ENCODE measurements at places on chromosomes 2 and 18. TPM values are rescaled to one million over a fixed set of nuclear protein-coding genes. Genes with fewer than 3 reads are reported as not detected.

DNA sequence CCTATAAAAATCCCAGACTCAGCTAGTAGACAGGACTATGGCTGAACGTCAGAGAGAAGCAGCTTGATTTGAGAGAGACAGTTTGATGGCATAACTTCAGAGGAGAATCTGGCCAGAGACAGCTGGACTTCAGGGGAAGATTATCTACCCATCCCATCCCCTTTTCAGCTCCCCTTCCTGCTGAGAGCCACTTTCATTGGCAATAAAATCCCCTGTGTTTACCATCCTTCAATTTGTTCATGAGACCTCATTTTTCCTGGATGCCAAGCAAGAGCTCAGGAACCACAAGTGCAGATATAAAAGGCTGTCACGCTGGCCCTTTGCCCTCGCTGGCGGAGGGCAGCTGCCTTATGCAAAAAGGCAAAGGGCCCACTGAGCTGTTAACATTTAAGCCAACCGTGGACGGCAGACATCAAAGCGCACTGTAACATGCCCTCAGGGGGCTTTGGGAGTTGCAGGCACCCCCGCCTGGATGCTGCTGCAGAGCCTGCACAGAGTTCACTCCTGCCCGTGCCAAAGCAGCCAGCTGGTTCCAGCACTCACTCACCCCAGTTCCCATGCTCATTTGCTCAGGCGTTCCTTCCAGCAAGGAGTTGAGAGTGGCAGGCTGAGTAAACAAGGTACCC, 164.3 kb upstream of the PGAP1 start:
- DNase-seq: no peak

GRCh38 chr2:36918307-36918706, 48.0 kb downstream of the STRN start:
- DNase-seq: no peak

- DNase-seq: no peak
Measured at GRCh38 chr18:62175521-62175920, 11.3 kb downstream of the PIGN start.

- DNase-seq: no peak
Measured at GRCh38 chr2:183709829-183710228, 585.6 kb downstream of the NUP35 start.

- DNase-seq: no peak
Measured at GRCh38 chr18:79317703-79318102, 78.0 kb upstream of the NFATC1 start.

GRCh38 chr2:28135799-28136198, 245.3 kb downstream of the BABAM2 start:
- DNase-seq: no peak

GRCh38 chr2:80525152-80525551, 220.6 kb upstream of the LRRTM1 start:
- DNase-seq: no peak

DNA sequence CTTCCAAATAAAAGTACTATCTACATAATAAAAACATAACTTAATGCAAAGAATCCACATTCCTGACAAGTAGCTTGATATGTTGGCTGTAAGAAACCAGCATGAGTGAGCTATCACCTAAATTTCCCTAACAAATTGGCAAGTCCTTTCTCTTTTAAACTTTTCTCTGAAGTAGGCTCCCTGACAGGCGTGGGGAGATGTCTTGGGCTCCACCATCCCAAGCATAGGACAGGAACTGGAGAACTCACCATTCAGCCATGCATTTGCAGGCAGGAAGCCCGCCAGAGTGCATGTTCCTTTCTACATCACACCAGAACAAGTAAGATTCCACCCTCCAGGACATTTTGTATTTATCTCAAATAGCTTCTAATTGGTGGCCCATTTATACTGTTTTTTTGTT, 921.9 kb upstream of the CELF4 start:
- no peak for DNase-seq

- DNase-seq: no peak
Measured at GRCh38 chr2:96550787-96551604, 14.4 kb downstream of the ARID5A start.

GRCh38 chr18:45891806-45892205, 66.3 kb downstream of the SIGLEC15 start:
- no peak for DNase-seq

DNA sequence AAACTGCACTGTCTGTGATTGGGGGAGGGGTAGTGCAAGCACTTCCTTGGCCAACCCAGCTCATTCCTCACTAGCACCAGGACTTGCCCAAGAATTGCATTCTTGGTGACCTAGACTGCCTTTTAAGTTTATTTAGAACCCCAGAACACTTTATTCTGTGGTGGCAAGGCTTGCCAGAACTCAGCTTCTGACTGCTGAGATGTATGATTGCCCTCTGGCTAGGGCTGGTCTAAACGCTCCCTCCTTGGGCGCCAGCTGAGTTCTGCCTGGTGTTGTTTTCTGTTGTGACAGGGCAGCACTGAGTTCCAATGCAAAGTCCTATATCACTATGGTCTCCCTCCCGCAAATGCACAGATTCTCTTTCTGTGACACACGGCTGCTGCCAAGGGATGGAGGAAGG, 247.7 kb downstream of the ZNF385B start:
- DNase-seq: no peak

DNA sequence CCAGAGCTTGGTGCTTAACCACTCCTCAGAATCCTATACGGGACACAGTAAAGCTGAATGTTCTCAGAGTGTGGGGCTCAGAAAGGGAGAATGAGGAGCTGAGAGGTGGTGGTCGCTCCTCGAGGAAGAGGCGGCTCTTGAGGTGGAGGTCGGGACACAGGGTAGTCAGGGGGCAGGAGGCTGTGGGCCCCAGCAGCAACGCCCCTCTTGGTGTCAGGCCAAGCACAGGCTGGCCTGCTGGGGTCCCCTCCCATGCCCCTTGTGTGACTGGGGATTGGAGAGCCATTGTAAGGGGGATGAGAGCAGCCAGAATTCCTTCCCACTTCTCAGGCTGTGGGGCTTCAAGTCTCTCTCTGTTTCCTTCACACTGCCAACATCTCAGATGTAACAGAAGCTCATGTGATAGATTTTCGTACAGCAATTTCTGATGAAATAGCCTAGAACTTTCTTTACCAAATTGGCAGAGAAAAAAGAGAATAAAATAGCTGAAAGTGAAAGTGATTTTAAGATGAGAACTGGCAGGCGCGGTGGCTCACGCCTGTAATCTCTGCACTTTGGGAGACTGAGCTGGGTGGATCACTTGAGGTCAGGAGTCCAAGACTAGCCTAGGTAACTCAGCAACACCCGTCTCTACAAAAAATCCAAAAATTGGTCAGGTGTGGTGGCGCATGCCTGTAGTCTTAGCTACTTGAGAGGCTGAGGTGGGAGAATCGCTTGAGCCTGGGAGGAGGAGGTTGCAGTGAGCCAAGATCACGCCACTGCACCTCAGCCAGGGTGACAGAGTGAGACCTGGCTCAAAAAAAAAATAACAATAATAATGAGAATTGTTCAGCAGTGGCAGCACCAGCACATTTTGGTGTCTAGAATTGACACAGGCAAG, 61.1 kb upstream of the RPL31 start:
- DNase-seq: peak; percentile 7

- no peak for DNase-seq
Measured at GRCh38 chr18:44709307-44710126, 28.8 kb downstream of the SETBP1 start.

DNA sequence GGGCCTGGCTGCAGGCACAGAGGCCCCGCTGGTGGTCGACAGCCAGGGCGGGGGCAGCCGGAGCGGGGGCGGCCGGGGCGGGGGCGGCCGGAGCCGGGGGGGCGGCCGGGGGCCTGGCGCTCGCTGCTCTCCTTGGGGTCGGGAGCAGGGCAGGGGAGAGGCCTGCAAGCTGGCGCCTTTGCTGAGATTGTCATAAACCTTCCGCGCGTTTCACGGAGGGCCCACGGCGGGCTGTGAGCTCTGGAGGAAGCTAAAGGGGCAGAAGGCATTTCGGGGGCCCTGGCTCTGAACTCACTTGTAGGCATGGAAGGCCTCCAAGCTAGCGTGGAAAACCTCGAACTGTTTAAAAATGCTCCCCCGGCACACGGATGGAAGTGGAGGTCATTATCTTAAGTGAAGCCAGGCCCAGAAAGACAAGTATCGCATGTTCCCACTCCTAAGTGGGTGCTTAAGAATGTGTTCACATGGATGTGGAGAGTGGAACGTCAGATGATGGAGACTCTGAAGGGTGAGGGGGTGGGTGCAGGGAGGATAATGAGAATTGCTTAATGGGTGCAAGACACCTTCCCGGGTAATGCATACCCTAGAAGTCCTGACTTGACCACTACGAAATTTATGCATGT, 629 bp downstream of the PRELID3A start:
- DNase-seq: no peak

- DNase-seq: no peak
Measured at GRCh38 chr2:156593594-156593921, 157.4 kb downstream of the GPD2 start.

DNA sequence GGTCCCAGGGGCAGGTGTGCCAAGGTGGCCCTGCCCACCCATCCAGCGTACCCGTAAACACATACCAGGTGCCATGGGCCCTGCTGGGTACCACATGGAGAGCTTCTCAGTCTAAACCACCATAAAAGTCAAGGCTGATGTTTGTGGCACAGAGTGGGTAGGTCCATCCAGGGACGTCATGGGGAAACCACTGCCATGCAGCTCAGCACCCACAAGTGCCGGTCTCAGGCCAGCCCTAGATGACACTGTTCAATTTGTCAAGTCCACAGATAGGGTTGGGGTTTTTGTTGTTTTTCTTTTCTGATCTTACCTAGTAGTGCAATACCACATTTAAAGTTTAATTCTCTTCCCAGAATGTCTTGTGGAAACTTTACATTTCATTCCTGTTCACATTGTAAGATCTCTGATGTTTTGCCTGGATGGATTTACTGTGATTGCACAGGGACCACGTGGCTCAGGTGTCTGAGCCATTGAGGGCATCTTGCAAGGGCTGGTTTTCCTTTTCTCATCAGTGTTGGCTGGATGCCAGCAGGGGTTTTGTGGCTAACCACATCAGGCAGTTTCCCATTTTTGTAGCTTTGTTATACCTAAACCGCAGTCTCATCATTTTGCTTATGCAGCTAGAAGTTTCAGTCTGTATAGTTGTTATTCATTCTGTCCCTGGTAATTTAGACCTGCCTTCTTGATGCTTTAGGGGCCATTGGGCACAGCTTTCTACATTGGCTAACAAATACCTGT, 64.7 kb downstream of the STK25 start:
- peak; percentile 90 for DNase-seq

GRCh38 chr2:42196403-42197267, 27.5 kb downstream of the EML4 start:
- DNase-seq: no peak

GRCh38 chr2:40230707-40231432, 221.0 kb downstream of the SLC8A1 start:
- DNase-seq: no peak

GRCh38 chr2:201452058-201452921, 750 bp downstream of the STRADB start:
- no peak for DNase-seq

DNA sequence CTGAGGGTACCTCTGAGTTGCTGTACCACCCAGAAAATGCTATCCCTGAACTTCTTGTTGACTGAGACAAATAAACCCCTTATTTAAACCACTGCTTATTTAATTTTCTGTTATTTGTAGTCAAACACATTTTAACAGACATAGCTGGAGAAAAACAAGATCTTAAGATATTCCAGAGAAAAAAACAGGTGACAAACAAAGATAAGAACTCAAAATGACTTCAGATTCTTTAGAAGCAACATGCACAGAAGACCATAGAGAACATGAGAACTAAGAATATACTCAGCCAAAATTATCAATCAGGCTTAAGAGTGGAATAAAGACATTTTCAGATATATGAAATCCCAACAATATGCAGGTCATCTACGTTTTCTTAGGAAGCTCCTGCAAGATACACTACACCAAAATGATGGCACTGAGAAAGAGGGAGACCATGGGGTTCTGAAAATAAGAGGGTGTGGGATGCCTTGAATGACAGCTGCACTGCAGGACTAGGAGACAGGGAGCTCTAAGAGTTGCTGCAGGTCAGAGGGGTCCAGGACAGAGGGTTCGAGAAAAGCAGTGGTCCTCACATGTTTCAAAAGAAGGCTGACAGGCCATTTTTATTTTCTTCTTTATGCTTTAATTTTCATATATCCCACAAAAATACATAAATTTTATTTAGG, 38.4 kb downstream of the ADAM17 start:
- DNase-seq: no peak

DNA sequence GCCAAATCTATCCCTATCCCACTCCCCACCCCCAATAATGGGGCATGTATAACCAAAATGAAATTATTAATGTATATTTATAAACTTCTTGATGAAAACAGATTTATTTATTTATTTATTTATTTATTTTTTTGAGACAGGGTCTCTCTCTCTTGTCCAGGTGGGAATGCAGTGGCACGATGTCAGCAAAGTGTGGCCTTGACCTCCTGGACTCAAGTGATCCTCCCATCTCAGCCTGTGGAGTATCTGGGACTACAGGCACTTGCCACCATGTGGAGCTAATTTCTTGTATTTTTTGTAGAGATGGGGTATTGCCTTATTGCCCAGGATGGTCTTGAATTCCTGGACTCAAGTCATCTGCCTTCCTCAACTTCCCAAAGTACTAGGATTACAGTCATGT, 28.0 kb upstream of the HNRNPA3 start:
- no peak for DNase-seq

IL1A gene
- 0.16 TPM for total RNA-seq

TGFA gene
- 0.25 TPM for total RNA-seq

BMP10 gene
- total RNA-seq: not detected

MARCO gene
- total RNA-seq: not detected

REG3A gene
- total RNA-seq: not detected

Measured in activated naive CD8-positive, alpha-beta T cell treated with anti-CD3 and anti-CD28 coated beads for 36 hours (primary cell).